Fibroblast of skin of right quadriceps (primary cell): ENCODE measurements at places on chromosomes 3 and 15.

DNA sequence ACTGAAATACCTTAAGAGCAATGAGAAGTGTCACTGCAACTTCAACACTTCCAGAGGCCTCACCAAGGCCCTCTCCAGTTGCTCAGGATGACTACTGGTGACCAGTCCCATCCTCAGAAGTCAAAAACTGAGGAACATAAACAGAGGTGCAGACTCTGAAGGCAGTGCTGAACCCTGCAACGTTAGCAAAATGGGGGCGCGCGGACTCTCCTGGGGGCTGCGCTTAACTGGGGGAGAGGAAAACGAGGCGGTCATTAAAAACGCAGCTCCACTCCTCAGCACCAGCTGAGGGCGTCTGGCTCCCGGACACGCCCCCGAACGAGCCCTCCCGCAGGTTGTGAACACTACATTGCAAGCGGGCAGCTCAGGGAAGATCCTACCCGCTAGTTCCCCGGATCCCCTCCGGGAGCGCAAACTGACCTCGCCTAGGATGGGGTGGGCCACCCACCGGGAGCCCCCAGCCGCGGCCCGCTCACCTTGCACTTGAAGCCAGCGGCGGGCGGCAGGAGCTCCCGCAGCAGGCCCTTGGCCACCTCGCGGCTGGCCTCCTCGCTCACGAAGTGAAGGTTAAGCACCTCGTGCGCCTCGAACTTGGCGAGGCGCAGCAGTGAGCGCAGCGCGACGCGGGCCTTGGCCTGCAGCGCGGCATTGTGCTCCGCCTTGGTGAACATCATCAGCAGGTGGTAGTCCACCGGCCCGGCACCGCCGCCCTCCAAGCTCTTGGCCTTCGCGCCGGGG lies 711 bp downstream of the XXYLT1 start:
- DNase-seq, result peak; percentile 40

DNA sequence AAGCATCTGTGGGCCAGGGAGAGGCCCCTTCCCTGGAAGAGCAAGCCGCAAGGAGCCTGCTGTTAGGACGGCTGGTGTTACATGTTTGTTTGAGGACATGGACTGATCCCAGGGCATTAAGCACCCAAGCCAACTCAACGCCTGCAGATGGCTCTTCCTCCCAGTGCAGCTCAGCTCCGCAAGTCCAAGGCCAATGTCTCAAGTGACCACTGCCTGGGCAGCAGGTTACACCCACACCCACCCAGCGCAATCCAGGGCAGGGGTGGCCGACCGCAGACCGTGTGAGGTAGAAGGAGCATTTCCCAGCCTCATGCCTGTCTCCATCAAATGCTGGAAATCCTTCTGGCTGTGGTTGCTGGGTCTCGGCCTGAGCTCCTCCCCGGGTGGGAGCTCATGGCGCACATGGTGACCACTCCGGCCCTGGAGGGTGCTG lies 14.5 kb downstream of the GP5 start:
- no peak for DNase-seq

DNA sequence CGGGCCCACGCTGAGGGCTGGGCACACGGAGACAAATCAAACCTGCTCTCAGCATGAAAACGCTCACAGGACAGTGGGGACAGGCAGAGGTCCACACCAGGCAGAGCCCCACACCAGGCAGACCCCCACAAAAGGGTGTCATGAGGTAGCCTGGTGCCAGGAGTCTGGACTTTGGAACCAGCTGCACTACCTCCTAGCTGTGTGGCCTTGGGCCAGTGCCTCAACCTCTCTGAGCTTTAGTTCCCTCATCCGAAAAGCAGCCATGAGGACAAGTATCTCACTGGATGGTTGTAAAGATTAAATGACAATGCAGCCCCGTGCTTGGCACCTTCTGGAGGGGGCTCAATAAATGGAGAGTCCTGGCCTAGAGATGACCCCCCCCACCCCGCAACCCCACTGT lies 16.5 kb upstream of the CRABP1 start:
- no peak for DNase-seq

- DNase-seq, result no peak
Measured at GRCh38 chr15:39442898-39443297, 138.0 kb upstream of the THBS1 start.

DNA sequence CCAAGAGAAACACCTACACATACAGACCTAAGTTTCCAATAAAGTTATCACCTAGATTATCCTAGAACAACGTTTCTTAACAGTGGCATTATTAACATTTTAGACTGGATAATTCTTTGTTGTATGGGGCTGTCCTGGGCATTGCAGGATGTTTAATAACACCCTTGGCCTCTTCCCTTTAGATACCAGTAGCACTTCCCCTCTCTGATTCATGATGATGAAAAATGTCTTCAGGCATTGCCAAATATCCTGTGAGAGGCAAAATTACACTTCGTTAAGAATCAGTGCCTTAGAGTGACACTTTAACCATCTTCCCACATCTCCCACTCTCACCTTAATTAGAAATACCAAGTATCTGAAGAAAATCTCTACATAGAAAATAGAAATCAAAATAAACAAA lies 352.6 kb downstream of the CGGBP1 start:
- no peak for DNase-seq

DNA sequence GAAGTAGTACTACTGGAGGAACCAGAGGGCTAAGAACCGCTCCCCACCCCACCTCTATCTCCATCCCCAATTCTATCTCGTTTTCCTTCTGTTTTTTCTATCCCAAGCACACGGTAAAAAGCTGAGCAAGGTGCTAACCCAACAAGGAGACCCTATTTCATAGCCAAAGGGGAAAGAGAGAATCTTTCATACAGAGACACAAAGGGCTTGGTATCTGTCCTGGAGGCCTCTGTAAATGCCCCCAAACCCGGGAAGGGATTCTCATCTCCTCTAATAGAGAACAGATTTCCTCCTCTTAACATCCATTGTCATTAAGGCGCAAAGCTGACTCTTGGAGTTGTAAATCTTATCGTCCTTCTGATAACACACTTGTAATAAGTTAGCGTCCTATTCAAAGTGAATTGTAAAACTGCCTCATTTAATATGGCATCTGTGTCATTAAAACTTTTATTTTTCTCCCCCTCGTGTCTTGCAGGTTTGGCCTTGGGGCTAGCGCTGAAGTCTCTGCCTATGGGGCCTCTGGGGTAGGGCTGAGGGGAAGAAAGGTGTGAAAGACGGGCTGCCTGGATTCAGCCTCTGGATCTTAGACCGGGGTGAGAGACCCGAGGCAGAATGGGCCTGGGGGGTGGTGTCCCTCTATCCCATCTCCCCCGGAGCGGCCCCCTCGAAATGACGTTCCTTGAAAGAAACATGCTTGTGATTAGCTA lies 12.1 kb downstream of the NR2F2 start:
- DNase-seq, result no peak

- DNase-seq, result no peak
Measured at GRCh38 chr3:127542441-127542952, 48.0 kb downstream of the TPRA1 start.
